ENCODE measurements at places on chromosomes 16 and 17.
A peak's percentile ranks its signal among the peaks of the same experiment; 100 is the strongest.

- no peak for DNase-seq
These were observed 6.3 kb upstream of the C1QTNF8 start for GRCh38 chr16:1102333-1102700.

- DNase-seq, result peak; percentile 66
These were observed 544 bp downstream of the CYB561 start for GRCh38 chr17:63445571-63445953.

GRCh38 chr16:19132898-19133297 is 19.1 kb downstream of the ITPRIPL2 start:
- DNase-seq, result peak; percentile 53

GRCh38 chr16:6309271-6309670 is 1023.4 kb upstream of the RBFOX1 start:
- no peak for DNase-seq

GRCh38 chr17:68562736-68563135 is 38.4 kb downstream of the FAM20A start:
- no peak for DNase-seq

GRCh38 chr17:79928502-79929256 is 89.4 kb upstream of the CBX4 start:
- no peak for DNase-seq

DNA sequence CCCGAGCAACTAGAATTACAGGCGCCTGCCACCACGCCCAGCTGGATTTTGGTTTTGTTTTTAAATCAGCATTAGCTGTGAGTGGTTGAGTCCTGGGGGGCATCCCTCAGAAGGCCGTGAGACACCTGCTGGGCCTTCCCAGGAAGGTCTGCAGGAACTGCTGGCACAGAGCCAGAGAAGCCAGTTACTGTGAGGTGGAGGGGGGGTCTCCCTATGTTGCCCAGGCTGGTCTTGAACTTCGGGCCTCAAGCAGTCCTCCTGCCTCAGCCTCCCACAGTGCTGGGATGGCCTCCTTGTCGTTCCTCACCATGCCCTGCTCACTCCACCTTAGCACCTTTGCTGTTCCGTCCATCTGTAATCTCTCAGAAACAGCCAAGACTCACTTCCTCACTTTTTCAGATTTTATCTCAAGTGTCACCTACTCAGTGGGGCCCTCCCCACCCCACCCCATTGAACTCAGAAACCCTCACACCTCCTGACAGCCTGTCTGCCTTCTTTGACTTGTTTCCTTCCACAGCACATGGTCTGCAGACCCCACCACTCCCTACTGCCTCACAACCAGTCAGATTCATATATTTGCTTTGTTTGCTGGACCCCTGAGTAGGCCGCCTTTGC is 62.3 kb downstream of the WSB1 start:
- DNase-seq, result no peak

- DNase-seq, result no peak
These were observed 257.5 kb downstream of the CDH11 start for GRCh38 chr16:64864232-64864809.

DNA sequence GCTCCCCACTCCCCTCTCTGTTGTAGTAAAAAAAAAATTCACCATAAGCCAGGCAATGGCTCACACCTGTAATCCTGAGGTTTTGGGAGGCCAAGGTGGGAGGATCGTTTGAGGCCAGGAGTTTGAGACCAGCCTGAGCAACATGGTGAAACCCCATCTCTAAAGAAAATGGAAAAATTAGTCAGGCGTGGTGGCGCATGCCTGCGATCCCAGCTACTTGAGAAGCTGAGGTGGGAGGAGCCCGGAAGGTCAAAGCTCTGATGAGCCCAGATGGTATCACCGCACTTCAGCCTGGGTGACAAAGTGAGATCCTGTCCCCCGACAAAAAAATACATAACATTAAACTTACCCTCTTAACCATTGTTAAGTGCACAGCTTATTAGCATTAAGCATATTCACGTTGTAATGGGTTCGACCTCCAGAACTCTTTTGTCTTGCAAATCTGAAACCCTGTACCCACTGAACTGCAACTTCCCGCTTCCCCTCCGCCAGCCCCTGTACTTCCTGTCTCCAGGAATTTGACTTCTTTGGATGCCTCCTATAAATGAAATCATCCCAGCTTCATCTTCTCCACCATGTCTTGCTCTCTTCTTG is 66.8 kb downstream of the CRISPLD2 start:
- no peak for DNase-seq

- DNase-seq, result no peak
These were observed 17.7 kb downstream of the USP10 start for GRCh38 chr16:84717484-84717883.

- DNase-seq, result no peak
These were observed 64.7 kb downstream of the KCNJ18 start for GRCh38 chr17:21756856-21757619.

GRCh38 chr17:76296186-76296585 is 11.9 kb downstream of the QRICH2 start:
- no peak for DNase-seq

- DNase-seq, result no peak
These were observed 197.2 kb upstream of the CHMP6 start for GRCh38 chr17:80794281-80795089.

All from GM06990 (cell line).